Muscle of arm (tissue), 14 donors: ENCODE measurements at places on chromosomes 2 and 18.

- no peak for DNase-seq
Observed at GRCh38 chr18:11561293-11561692, 48.1 kb upstream of the SLC35G4 start.

DNA sequence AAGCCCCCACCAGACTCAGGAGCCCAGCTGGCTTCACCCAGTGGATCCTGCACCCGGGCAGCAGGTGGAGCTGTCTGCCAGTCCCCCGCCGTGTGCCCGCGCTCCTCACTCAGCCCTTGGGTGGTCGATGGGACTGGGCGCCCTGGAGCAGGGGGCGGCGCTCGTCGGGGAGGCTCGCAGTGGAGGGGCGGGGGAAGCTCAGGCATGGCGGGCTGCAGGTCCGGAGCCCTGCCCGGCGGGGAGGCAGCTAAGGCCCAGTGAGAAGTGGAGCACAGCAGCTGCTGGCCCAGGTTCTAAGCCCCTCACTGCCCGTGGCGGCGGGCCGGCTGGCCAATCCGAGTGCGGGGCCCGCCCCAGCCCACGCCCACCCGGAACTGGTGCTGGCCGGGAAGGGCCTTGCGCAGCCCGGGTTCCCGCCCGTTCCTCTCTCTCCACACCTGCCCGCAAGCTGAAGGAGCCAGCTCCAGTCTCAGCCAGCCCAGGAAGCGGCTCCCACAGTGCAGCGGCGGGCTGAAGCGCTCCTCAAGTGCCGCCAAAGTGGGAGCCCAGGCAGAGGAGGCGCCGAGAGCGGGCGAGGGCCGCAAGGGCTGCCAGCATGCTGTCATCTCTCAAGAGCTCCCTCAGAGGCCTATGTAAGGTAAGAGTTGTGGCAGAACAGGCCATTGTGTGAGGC lies 1307.8 kb upstream of the TMEFF2 start:
- no peak for DNase-seq

GRCh38 chr18:80200171-80200931 lies 47.0 kb downstream of the PARD6G start:
- DNase-seq, result no peak

GRCh38 chr2:172877826-172878225 lies 142.2 kb downstream of the RAPGEF4 start:
- no peak for DNase-seq

GRCh38 chr2:9093324-9093723 lies 89.8 kb upstream of the MBOAT2 start:
- no peak for DNase-seq

DNA sequence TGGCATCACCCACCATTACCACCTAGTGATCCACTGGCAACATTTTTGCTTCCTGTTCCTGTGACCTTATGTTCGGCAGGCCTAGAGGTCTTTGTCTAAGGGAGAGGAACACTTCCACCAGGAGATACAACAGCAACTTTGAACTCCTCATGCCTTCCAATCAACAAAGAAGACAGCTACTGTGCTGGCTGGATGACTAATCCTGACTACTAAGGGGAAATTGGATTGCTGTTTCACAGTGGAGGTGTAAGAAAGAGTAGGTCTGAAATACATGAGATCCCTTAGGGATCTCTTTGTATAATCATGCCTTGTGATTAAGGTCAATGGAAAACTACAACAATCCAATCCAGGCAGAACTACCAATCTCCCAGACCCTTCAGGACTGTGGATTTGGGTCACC lies 45.2 kb downstream of the EIF2AK3 start:
- DNase-seq, result no peak

DNA sequence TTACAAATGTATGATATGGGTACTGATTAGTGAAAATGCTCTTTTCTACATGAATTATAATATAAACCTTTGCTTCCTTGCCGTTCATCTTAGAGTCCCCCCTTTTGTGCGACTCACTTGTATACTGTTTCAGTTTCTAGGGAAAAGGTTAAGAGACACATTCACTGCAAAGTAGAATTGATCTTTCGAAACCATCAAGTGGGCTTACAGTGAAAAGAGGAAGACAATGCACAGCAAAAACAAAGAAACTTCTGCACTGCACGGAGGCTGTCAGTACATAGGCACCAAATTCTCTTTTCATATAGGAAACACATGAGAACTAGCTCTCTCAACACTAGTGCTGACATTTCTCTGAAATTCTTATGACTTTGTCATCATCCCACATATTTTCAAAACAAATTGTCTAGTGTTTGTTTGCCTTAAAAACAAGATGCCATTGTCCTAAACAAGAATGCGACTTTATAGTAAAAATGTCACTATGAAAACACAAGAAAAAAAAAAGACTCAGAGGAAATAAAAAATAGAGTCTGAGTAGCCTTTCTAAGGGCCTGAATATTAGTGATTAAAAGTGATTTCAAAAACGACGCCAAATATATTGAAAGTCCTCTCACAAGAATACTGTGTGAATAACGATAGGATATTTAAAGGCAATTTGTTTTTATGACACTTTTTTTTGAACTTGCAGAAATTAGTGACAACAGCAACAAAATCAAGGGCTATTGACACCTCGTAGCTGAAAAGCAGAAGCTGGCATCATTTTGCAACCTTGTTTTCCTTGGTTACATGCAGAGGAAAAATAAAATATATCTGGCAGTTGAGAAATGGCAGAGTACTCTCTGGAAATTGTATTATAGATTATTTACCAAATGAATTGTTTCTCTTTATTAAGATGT lies 827.0 kb downstream of the BCL11A start:
- DNase-seq, result no peak

- DNase-seq, result no peak
Observed at GRCh38 chr2:33497221-33497650, 20.8 kb downstream of the RASGRP3 start.

DNA sequence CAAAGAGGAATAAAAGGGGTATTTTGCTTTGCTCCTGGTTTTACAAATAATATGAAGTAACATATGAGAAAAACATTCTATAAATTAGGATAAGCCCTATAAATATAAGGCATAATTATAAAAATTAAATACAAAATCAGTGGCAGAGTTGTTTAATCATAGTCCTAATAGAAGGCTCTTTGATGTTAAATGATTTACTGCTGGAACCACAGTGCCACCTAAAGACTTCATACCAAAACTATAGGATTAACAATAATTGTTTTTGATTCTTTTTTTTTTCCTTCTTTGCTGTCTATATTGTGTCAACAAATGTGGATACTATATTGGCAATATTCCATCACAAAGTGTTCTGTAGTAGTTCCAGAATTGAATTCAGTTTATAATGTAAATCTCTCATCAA lies 837.7 kb upstream of the SLC39A10 start:
- no peak for DNase-seq

GRCh38 chr2:84217456-84217855 lies 241.6 kb downstream of the SUCLG1 start:
- no peak for DNase-seq

- peak; percentile 46 for DNase-seq
Observed at GRCh38 chr2:85999061-85999831, 106.4 kb downstream of the POLR1A start.

- no peak for DNase-seq
Observed at GRCh38 chr18:60862988-60863387, 470.2 kb upstream of the CDH20 start.
